AG04450 (cell line): ENCODE measurements at places on chromosomes 7 and 10.

DNA sequence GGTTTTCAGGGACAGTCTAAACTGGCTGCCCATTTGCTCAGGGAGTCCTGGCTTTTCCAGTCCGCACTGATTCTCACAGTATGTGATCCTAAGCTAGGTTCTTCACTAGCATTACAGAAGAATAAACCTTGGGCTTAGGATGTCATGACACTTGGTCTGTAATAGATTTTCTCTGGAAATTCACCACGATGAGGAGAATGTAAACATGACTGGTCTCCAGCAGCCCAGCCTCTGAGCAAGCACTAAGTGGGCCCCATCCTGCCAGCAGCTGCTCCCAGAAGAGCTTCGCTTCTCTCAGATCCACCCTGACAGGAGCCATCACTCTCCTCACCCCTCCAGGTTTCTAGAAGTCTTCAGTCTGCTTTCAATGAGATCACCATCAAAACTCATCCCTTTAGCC is 103.7 kb upstream of the ZPBP start:
- no peak for DNase-seq

DNA sequence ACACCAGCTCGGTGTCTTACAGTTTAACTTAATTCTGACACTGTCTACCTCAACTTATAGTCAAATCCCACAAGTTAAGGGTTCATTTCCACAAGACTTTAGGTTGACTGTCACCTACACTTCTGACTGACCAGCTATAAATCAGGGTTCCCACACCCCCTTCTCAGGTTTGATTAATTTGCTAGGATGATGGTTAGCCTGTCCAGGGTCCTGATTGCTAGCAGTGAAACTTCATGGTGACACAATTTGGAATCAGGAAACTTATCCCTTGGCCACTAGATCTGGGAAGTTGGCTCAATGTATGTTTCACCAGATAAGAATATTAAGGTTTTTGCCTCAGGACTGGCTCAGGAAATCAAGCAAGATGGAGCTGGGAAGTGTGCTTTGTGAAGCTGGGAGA is 2.8 kb upstream of the RSU1 start:
- DNase-seq, result no peak

- DNase-seq, result no peak
Measured at GRCh38 chr10:10869592-10869991, 148.1 kb upstream of the CELF2 start.

DNA sequence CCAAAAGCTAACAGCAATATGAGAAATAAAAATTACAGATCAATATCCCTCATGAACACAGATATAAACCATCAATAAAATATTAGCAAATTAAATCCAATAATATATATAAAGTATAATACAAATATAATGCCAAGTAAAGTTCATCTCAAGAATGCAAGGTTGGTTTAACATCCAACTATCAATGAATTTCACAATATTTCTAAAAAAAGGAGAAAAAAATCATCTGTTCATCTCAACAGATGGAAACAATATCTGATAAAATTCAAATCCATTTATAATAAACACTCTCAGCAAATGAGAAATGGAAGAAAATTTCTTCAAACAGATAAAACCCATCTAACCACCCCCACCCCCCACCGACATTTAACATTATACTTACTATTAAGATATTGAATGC is 86.9 kb downstream of the SIRT1 start:
- no peak for DNase-seq

- no peak for DNase-seq
Measured at GRCh38 chr10:71072823-71073210, 139.6 kb upstream of the UNC5B start.

DNA sequence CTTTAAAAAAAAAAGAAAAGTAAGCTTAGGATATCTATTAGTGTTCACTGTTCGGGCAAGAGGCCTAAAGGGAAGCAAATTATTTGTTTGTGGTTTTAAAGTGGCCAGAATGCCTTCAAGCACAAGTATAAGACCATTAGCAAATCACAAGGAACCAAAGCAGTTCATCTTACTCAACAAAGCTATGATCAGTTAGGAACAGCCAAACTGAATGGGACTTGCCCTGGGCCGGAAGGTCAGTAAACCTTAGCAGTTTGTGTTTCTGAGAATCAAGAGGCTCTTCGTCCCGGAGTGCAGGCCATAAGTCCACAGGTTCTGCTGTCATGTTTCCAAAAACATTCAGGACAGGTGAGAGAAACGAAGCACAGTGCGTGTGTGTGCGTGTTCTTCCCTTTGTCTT is 4.5 kb downstream of the FBXW4 start:
- no peak for DNase-seq

GRCh38 chr7:12314199-12314598 is 89.5 kb downstream of the VWDE start:
- DNase-seq, result no peak

DNA sequence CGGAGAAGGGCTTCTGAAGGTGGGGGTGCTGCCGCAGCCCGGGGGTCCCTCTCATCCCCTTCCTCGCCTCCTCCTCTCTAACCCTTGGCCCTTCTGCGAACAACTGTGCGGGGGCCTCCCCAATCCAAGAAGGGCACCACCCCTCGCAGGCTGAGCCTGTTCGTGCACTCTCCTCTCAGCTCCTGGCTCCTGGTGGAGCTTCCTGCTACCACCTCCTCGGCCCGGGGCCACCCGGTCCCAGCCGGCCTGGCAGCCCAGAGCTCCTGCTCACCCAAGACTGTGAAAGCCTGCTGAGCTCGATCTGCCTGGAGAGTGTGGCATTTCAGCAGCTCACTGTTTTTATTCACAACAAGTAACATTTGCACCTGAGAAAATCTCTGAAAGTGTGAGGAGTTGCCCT is 2.4 kb downstream of the ADGRA1 start:
- DNase-seq, result no peak
